NCI-H2227 treated with DMSO at 0.1 percent for 48 hours (cell line): ENCODE measurements at places on chromosomes 1 and 21.

DNA sequence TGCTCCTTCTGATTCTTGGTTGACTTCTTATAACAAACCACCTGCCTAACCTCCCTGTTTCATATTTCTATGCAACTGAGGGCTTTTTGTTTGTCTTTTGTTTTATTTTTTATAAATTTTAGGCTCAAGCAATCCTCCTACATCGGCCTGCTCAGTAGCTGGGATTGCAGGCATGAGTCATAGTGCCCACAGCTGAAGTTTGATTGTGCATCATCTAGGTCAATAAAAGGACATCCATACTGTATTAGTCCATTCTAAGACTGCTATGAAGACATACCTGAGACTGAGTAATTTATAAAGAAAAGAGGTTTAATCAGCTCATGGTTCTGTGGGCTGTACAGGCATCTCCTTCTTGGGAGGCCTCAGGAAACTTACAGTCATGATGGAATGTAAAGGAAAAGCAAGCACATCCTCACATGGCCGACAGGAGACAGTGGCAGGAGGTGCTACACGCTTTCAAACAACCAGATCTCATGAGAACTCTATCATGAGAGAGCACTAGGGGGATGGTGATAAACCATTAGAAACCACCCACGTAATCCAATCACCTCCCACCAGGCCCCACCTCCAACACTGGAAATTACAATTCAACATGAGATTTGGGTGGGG lies 285.0 kb downstream of the SIPA1L2 start:
- DNase-seq: no peak

GRCh38 chr1:111269825-111270406 lies 20.7 kb upstream of the CHIA start:
- DNase-seq: no peak

DNA sequence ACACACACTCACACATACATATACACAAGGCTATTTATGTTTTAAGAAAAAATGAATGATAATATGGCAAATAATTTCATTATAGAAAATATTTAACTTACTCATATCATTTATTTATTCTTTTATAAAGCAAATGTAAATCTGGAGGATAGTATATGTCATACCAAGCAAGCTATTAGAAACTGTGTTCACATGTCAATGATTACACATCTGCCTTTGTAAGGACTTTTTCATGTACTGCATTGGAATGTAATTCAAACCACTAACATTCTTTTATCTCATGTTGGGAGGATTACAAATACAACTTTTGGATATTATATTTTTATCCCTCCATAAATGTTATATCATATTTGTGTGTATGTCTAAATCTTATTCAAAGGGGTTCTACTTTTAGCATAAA lies 1887.4 kb downstream of the NCAM2 start:
- DNase-seq: no peak

DNA sequence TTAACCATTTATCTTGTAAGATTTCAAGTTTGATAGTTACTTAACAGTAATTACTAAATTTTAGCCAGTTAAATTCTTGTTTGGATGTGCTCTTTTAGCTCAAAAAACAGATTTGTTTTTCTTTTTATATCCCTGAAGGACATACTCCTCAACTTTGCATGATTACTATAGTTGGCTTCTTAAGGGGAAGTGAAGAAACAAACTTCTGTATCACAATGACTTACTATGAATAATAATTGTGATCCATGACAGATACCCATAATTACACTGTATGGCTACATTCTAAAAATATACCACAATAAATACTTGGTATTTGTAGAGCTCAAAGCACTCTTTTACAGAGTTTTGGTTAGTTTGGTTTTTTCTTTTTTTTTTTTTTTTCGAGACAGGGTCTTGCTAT lies 55.8 kb downstream of the IARS2 start:
- DNase-seq: no peak

- no peak for DNase-seq
Observed at GRCh38 chr1:31000301-31000700, 65.2 kb downstream of the PUM1 start.

GRCh38 chr1:197173571-197174507 lies 27.4 kb upstream of the ASPM start:
- no peak for DNase-seq
